ENCODE measurements at places on chromosomes 5 and 9.

DNA sequence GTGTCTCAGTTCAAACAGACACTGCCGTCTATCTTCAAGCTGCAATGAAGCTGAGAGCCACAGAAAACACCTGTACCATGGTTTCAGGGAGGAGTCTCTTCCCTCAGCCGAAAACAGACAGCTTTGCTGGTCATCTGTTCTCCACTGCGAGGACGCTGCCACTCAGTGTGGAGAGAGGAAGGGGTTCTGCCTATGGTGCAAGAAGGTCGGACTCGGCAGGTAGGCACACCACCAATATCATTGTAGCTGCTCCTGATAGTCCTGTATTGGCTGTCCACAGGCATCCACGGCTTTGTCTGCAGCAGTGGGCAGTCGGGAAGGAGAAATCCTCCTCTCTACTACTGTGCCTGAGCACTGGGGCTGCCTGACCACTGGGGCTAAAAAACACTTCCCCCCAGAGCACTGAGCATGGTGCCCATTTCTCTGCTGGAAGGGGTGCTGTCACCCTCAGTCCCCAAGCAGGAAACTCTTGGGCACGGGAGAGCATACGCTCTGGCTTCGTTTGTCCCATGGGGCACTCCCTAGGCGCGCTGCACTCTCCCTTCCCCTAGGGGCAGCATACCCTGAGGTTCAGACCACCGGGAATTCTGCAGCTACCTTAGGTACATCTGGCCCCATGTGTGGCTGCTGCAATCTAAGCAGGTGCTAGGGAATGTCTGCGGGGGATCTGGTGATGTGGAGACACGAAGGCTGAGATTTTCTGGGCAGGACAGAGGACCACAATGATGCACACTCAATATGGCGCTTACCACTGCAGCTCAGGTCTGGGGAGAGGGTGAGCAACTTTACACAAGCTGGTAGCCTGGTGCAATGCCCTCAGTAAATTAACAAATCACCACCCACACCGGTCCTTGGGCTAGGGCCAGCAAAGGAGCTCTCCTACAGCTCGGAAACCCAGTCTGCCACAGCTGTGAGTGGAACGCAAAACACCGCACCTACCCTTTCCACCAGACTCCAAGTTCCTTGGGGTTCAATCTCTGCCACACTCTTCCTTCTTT is 880.9 kb upstream of the SEMA6A start:
- no peak for DNase-seq

GRCh38 chr9:129505270-129505902 is 115.5 kb downstream of the C9orf50 start:
- no peak for DNase-seq

DNA sequence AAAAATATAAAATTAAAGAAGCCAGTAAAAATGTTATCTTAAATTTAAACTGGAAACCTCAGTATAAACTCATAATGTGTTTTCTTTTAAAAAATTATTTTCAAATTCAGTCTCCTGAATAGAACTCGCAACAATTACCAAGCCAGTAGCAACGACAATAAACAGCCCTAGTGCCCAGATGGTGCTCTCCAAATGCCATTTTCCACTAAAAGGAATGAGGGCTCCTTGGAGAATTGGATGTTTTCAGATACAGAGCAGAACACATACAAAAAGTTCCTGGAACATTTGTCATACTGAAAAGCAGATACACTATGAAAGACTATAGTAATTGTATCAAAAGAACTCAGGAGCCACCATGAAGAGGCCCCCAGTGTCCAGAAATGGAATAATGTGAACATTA is 97.4 kb downstream of the TMC1 start:
- DNase-seq = no peak

DNA sequence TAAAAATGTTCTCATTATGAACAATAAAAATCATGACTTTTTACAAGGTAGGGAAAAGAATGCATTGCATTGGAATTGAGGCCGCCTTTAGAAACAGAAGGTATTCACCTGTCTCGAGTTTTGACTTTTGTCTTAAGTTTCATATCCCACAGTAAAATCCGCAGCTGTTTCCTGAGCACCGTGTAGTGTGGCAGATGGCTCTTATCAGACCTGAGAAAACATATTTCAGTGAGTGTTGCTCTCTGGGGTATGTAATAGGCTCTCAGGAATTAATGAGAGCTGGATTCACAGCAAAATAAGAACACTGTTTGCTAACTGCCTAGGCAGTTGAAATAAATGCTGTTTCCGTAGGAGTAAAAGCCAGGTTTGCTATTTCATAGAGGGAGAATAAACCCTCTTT is 221.4 kb downstream of the CFAP90 start:
- DNase-seq = no peak

- no peak for DNase-seq
Observed at GRCh38 chr5:58187432-58188261, 272.2 kb downstream of the PLK2 start.

DNA sequence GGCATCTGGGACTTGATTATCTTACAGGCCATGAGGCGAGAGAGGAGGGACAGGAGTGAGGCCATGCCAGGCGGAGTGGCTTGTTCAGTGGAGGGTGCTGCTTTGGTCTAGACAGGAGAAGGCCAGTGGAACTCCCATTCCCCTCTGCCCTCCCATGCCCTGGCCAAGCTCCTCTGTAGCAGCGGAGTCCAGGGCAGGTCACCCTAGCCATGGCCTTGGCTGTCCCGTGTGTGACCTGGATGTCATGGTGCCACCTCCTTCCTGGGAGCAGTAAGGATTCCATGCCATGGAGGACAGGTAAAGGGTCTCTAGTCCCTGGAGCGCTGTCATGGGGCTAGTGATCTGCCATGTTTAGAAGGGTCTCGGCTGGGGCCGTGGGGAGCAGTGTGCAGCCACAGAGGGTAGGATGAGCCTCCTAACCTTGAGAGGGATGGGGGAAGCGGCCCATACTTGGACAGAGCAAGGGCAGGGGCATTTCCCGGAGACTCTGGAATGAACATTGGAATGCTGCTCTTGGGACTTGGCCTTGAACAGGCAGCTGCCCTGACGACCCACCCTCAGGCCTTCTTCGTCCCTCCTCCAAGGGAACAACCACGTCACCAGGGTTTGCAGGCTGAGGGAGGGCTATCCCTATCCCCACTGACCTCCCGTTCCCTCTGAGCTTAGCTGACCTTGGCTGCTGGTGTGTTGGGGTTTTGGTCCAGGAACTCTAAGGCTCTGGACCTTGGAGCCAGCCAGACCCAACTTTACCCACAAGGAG is 100.4 kb downstream of the DAB2IP start:
- DNase-seq = no peak

- DNase-seq = no peak
Observed at GRCh38 chr5:88825584-88826315, 57.2 kb downstream of the MEF2C start.

DNA sequence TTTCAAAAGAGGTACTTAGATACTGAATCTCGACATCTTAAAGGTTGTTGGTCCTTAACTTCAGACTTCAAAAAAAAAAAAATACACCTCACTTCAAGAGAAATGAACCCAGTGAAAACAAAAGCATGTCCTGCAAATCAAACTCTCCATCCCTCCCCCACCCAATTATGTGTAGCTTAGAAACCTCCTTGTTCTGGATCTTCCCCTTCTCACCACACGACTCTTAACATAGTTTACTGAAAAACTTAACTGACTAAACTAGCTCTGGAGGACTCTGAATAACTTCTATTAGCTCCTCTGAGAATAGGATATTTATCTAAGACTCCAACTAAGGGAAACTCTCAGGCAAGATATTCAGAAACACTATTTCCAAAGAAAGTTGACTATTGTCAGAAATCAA is 48.7 kb upstream of the HK3 start:
- DNase-seq = no peak

- no peak for DNase-seq
Observed at GRCh38 chr5:178330791-178331404, 98.3 kb upstream of the PHYKPL start.

DNA sequence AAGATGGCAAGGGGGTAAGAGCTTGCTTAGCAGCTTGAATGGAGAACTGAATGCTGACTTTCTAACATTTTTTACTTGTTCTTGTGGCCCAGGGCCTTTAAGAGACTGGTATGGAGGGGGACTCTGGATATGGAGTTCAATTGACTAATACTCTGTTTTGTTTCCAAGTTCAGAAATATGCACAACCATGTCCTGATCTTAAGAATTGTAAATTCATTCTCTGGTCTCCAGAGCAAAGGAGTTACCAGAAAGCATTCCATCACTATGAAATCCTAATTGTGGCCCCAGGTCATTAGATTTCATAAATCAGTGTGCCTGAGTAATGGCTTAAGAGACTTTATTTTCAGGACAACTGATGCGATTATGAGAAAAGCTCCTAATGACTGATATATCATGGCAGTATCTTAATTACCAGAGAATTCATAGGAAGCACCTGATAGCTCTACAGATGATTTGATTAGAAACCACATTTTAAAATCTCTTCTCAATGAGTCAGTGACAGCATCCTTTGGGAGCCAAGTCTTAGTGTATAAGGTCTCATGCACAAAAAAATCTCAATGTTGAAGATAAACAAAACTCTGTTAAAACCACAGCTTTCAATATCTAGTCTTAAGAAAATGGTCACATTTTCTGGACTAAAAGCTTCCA is 613.6 kb upstream of the KLF4 start:
- DNase-seq = no peak

- DNase-seq = no peak
Observed at GRCh38 chr5:81534441-81534840, 140.5 kb upstream of the ACOT12 start.

GRCh38 chr9:128835246-128836210 is 5.9 kb upstream of the SPOUT1 start:
- DNase-seq = no peak

DNA sequence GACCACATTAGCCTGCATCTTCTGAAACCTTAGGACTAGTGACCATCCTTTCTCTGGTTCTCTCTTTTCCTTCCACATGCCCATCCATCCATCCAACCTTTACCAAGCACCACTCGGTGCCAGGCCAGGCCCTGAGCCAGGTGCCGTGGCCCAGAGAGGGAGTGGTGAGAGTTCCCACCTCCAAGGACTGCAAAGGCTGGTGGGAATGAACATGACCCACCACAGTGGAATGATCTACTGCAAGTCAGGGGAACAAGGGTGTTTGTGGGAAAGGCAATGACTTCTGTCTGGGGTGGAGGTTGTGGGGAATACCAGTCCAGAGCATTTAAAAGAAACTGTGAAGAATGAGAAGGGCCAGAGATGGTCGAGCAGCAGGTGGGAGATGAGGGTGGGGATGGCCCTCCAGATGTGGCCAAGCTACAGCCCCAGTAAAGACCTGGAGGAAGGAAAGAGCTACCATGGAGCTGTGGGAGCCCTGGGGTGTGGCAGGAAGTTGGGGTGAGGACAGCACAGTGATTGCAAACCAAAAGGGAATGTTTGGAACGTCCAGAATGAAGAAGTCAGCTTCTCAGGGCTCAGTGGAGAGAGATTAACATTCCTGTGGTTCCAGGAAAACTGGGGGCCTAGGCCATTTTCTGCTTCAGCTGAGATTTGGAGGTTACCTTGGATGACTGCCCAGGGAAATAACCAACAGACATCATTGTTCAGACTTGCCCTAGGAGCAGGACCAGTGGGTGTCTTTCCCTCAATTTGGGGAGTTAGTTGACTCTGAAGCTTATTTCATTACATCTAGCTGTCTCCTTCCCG is 30.7 kb upstream of the CORO2A start:
- no peak for DNase-seq

- DNase-seq = peak; percentile 48
Observed at GRCh38 chr9:133115604-133116345, 5.3 kb downstream of the RALGDS start.

GRCh38 chr5:140883373-140883772 is 1.4 kb downstream of the PCDHA13 start:
- no peak for DNase-seq

- no peak for DNase-seq
Observed at GRCh38 chr5:136780518-136780917, 415.2 kb upstream of the TRPC7 start.

DNA sequence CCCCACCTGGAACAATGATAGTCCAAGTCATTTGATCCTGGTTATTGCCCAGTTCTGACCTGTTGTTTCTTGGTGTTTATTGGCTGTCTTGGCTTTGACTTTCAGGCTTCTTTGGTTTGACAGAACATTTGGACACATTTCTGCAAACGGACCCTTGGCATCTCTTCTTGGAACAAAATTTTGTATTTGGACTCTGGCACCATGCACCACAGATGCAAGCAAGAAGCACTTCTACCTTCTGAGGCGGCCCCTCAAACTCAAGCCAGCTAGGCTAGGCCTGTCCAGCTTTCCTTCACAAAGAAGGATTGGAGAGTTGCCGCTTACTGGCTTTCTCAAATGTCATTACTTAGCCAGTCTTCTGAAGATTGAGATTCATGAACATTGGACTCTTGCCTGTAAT is 23.1 kb upstream of the FGF10 start:
- no peak for DNase-seq

DNA sequence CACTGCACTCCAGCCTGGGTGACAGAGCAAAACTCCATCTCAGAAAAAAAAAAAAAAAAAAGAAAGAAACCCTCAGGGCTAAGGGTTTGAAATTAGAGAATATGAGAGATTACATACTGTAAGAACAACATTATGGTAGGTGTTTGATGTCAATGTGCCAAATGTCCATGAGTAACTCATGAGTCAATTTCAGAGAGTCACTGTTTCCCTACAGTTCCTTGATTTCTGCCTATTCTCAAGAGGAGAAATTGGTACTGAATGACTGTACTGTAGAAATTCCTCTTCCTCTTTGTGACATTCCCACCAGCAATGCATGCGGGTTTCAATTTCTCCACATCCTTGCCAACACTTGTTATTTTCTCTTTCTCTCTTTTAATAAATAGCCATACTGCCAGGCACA is 35.2 kb downstream of the MARVELD2 start:
- DNase-seq = no peak

- DNase-seq = no peak
Observed at GRCh38 chr5:123170816-123171215, 81.8 kb downstream of the PRDM6 start.

GRCh38 chr5:38871790-38872551 is 26.2 kb downstream of the OSMR start:
- DNase-seq = no peak

DNA sequence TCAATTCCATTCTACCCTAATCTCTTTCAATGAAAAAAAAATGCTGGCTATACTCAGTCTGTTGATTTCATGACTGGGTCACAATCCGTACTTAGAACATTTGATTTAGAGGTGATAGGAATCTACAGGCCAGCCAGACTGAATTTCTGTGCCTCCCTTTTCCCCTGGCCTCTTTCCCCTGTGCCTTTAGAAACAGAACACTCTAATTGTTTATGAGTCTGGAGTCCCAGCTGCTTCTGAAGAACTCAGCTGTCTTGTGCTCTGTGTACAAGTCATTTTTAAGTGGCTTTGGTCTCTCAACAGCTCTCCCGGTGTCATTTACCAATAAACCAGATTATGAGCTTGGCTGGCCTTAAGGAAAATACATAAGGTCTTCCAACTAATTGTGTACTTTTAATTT is 94.1 kb upstream of the ITGA2 start:
- DNase-seq = no peak
